ENCODE measurements at places on chromosomes 5 and 9.

DNA sequence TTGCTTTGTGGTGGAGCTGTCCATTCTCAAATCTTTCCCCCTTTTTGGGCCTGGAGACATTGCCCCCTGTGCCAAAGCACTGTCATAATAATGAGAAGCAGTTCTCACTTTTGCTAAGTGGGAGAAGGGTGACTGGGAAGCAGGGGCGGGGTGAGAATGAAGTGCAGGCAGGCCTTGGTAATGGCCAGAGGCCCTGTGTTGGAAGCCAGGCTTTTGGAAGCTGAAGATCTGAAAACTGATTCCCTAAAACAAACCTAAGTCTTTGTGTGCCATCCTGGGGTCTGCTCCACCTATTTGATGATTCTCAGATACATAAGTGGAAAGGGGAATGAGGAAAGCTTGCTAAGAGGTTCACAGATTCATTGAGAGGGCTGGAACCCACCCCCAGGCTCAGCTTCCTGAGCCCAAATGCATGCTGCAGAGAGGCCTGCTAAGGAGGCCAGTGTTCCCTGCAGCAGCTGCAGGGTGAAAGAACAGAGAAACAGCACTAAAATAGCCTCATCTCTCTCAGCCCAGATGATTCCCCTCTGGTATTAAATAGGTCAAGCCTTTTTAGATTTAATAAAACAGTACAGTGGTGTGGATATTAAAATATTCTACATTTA, 75.0 kb downstream of the NSG2 start:
- no peak for DNase-seq

- peak; percentile 14 for DNase-seq
Measured at GRCh38 chr9:38018958-38019602, 49.9 kb downstream of the SHB start.

DNA sequence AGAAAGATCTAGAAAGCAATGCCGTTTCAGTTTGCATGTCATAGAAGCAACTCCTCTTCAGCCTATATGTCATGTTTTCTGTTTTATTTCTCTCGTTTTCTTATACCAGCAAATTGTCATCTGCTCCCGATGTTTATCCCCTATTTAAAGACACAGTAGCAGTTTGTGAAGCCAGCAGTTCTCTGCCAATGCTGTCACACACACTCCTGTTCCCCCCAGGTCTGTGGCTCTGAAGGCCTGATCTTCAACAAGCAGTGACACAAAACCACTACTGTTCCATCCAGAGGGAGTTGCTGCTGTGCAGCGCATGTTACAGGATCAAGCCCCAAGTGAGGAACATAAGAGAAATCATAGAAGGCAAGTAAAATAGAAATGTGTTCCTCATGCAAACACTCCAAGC, 364.1 kb upstream of the SLC30A5 start:
- no peak for DNase-seq

DNA sequence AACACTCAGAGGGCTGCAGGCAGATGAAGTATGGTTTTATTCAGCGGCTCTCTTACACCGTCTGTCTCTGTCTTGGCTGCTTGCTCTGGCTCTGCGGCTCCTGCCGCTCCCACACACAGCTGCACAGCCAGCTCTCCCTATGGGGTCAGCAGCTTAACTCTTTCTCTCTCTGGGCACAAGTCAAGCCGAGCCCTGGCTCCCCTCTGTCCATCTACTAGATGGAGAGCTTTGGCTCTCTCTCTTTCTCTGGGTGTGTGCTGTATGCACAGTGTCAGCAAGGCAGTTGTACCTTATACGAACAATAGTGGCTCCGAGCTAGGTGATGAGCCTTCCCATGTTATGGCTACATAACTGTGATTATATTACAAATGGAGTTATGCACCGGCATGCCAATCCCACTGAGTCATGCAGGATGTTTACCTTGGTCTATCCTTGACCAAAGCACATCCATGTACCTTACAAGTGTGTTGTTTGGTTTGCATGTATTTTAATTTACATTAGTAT, 19.3 kb upstream of the PPP2CA start:
- no peak for DNase-seq

DNA sequence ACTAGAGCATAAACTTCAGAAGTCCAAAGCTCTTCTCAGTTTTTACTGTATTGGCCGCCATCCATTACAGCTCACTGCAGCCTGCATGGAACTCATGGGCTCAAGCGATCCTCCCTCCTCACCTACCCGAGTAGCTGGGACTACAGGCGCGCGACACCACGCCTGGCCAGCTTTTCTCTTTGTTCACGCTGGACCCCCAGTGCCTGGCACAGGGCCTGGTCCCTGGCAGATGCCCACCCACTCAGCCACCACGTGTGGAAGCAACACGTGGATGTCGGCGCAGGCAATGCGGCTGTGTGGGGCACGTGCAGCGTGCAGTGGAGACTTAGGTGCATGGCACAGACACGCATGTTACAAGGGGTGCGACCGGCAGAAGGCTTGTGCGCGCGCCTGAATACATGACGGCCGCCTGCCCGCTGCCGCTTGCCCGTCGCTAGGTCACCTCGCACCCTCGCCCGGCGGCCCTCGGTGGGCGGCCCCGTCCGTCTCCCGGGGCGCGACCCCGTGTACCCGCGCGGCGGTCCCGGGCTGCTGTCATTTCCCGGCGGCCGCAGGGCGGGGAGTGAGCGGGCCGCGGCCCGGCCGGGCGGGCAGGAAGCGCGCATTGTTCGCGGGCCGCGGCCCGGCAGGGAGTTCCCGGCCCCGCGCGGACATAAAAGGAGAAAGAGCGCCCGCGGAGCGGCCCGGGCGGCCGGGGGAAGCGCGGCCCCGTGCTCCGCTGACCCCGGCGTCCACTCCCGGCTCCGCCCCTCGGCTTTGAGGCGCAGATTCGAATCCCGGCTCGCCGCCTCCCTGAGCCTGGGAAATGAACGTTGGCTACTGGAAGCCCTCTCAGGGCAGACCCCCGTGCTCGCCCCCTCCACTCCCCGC, 24.1 kb upstream of the PTGS1 start:
- DNase-seq, result no peak

DNA sequence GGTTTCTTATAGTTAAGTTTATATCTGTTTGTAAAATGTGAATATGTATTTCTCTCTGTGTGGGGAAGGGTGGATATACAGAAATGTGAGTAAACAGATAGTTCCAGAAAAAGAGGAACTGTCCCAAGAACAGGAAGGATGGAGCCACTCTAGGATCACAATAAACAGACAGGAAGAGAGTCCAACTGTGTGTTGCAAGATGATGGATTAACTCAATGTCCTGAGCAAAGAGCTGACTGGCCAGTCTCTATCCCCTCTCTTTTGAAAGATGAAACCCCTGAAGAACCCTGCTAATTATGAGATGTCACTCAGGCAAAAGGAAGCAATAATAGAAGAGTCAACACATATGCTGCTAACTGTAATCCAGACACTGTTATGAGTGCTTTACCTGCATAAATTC, 202.7 kb downstream of the SEMA6A start:
- no peak for DNase-seq

GRCh38 chr9:124066783-124067577, 55.4 kb downstream of the LHX2 start:
- peak; percentile 23 for DNase-seq

- no peak for DNase-seq
Measured at GRCh38 chr5:68214482-68215207, 911 bp upstream of the PIK3R1 start.

DNA sequence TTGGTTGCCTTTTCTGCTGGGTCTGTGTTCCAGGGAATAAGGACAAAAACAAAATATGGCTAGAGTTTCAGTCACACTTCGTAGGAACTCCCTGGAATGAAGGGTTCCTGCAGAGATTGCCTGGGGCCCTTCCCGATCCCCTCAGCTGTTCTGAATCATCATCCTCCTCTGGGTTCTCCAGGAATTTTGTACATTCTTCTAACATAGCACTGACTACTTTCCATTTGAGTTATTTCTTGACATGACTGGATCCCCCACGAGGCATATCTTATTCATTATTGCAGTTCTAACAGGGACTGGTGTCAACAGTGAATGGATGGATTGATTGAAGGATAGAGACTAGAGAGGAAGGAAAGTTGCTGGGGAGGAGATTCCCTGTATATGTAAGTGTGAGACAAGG, 49.2 kb upstream of the TNC start:
- peak; percentile 53 for DNase-seq

- no peak for DNase-seq
Measured at GRCh38 chr5:124718380-124718789, 28.1 kb downstream of the ZNF608 start.

DNA sequence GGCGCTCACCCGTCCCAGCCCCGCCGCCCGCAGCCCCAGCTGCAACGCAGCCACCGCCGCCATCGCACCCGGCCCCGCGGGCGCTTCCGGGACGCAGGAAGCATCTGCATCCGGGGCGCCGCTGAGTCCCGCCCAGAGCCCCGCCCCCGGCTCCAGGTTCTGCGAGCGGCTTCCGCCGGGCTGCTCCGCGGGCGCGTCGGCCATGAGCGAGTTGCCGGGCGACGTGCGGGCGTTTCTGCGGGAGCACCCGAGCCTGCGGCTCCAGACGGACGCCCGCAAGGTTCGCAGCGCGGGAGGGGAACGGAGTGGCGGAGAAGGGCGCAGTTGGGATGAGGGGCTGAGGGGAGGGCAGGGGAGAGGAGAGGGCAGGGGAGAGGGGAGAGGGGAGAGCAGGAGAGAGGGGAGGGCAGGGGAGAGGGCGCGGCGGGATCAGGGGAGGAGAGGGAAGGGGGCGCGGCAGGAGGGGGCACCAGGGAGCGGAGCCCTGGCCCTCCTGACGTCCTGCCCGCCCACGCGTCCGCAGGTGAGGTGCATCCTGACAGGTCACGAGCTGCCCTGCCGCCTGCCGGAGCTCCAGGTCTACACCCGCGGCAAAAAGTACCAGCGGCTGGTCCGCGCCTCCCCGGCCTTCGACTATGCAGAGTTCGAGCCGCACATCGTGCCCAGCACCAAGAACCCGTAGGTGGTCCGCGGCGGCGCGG, at the start of the genes SURF1 and SURF2:
SURF1 (minus strand) TSS at position 97 of the 701 bp plus-strand sequence; CDS start at position 63, 34 bp downstream.
SURF2 (plus strand) TSS at position 160 of the 701 bp plus-strand sequence; CDS start at position 203, 43 bp downstream.
- DNase-seq, result peak; percentile 61

GRCh38 chr9:69593301-69593700, 78.9 kb downstream of the APBA1 start:
- DNase-seq, result no peak

DNA sequence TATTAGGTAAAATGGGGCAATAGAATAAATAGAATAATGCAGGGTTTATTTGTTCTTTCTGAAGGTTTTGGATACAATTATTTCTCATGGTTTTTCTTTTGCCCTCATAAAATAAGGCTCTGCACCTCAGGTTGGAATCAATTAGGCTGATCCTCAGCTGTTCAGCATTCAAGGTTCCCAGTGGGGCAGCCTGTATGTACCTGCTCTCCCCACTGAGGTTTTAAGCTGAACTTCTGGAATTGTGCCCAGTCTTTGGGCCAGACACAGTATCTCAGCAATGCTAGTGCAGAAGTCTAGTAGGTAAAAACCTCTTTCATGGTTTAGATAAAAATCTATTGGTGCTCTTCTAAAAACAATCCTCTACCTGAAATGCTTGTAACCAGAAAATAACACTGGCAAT, 98.0 kb downstream of the EDIL3 start:
- DNase-seq, result no peak

DNA sequence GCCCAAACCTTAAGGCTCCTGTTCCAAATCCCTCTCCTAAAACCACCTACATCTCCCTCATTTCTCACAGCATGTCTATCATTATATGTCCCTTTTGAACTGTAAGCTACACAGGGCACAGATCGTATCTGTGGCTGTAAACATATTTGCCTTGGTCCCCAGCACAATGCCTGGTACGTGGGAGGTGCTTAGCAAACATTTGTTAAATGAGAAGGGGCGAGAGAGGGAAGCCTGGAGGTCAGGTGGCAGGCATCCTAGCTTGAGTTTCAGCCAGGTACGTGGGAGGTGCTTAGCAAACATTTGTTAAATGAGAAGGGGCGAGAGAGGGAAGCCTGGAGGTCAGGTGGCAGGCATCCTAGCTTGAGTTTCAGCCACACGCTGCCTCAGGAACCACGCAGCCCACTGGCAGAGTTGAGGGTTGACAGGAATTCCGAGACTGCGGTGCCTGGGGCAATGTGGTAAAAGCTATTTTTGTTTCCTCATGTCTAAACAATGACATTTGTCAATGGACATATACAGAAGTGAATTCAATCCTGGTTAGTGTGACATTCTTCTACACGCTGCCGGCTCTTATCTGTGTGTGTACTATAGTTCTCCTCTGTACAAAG, 113.6 kb downstream of the EFNA5 start:
- DNase-seq, result peak; percentile 73

GRCh38 chr9:116264361-116264760, 110.8 kb downstream of the PAPPA start:
- no peak for DNase-seq

DNA sequence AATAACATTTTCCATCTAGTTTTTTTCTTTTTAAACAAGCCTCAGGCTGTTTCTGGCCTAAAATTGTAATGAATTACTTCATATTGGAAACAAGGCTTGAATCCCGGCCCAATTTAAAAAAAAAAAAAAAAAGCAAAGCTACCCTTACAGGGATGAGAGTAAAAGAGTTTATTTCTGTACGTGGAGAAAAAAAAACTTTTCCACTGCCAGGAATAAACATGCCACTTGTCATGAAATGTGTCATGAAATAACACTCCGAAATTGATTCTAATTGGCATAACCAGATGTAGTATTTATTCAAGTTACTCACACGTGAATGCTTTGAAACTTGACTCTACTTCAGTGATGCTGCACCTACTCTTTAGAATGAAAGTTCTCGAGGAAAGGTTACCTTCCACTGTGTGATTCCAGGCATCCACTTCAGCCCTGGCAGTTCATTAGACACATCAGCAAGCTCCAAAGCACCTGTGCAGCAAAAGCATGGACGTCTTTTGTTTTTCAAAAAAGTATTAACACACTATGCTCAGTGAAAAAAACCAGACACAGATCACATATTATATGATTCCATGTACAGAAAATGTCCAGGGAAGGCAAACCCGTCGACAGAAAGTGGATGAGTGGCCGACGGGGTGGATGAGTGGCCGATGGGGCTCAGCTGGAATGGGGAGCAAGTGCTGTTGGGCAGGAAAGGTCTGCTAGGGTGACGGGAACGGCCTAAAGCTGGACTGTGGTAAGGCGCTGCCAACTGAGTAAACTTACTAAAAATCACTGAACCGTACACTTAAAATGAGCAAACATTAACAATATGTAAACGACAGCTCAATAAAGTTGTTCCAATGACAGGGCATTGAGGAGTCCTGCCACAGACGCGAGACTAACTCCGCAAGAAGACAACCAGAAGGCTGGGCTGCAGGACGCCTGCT, 21.2 kb downstream of the NSUN2 start:
- DNase-seq, result no peak

- DNase-seq, result no peak
Measured at GRCh38 chr5:50853151-50853550, 186.7 kb downstream of the PARP8 start.

All from T1000 (cell line).